ENCODE measurements at places on chromosomes 6 and 20.

DNA sequence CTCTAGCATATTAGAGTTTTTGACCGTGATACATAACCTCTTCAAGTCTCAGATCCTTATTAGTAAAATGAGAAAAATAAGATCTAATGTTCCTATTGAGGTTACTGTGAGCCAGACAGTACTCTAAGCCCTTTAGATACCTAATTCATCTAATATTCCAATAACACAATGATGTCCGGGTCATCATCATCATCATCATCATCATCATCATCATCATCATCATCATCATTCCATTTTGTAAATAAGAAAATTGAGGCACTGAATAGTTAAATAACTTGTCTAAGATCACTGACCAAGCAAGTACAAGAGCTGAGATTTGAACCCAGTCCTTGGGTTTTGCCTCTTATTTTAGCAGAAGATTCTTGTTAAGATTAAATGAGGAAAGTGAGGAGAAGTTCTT lies 643.0 kb downstream of the HDGFL1 start:
- no peak for DNase-seq

DNA sequence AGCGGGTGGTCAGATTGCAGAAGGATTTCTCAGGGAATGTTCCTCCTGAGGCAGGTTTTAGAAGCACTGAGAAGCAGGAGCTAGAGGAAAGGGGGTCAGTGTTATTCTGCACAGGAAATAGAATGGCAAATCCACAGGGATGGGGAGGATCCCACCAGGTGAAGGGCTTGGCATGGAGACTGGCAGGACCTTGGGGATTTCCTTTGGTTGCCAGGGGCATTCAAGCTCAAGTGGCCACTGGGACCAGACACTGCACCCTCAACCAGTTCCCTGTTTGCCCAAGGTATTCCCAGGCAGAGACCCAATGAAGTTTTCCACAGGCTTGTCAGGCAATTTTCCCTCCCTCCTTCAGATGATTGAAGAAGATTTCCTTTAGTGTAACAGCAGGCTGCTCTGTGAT lies 123.2 kb upstream of the KCNK16 start:
- DNase-seq: no peak

GRCh38 chr6:131015025-131015591 lies 47.9 kb downstream of the EPB41L2 start:
- DNase-seq: no peak

- DNase-seq: no peak
Observed at GRCh38 chr6:56347526-56347925, 100.1 kb upstream of the COL21A1 start.

DNA sequence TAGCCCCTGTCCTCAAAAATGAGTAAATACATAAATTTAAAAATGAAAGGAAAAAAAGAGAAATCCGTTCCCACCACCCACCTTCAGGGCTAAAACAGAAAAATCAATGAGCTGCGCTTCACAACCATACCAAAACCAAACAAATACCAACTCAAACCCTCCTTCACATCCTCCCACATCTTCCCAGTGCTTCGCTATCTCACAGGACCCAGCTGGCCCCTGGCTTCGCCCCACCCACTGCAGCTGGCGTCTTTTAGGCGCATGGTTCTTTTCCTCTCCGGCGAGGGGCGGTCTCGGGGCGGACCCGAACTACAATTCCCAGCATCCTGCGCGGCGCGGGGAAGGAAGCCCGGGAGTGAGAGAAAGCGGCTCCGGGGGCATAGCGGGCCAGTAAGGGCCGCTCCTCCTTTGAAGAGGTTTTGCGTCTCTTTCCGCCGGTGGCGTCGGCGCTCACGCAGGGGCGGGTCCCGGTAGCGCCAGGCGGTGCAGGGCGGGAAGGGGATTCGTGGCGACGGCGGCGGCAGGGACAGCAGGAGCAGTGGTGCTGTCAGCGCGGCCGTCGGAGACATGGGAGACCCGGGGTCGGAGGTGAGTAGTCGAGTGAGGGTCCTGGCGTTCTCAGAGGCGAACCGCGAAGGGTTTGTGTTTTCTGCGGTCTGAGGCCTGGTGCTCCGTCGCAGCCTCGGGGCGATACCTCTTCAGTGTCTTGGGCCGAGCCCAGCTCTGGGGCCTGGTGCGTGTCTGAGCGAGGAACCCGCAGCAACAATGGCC lies at the start of gene ZNF451:
Gene ZNF451, plus strand, starts transcription at position 502 of the 771 bp plus-strand sequence. Its CDS starts 66 bp downstream, at position 568.
- DNase-seq: peak; percentile 90

GRCh38 chr6:127515794-127516661 lies 3.1 kb downstream of the MTCL3 start:
- DNase-seq: no peak

DNA sequence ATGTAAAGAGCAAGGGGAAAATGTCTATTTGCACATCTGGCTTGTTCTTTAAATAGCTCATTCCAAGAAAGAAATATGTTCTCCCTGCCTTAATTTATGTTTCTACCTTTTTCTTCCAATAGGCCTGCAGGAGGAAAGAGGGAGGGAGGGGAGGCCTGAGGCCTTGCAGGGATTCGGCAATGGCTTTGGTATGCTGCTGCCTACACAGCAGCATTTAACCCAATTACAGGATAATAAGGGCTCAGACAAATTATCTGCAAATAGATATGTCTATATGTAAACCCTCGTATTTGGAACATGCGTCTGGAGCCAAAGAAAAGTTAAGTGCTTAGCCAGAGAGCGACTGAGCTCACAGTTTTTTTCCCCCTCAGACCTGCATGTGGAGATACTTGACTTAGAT lies 277.2 kb downstream of the CDC5L start:
- DNase-seq: no peak

DNA sequence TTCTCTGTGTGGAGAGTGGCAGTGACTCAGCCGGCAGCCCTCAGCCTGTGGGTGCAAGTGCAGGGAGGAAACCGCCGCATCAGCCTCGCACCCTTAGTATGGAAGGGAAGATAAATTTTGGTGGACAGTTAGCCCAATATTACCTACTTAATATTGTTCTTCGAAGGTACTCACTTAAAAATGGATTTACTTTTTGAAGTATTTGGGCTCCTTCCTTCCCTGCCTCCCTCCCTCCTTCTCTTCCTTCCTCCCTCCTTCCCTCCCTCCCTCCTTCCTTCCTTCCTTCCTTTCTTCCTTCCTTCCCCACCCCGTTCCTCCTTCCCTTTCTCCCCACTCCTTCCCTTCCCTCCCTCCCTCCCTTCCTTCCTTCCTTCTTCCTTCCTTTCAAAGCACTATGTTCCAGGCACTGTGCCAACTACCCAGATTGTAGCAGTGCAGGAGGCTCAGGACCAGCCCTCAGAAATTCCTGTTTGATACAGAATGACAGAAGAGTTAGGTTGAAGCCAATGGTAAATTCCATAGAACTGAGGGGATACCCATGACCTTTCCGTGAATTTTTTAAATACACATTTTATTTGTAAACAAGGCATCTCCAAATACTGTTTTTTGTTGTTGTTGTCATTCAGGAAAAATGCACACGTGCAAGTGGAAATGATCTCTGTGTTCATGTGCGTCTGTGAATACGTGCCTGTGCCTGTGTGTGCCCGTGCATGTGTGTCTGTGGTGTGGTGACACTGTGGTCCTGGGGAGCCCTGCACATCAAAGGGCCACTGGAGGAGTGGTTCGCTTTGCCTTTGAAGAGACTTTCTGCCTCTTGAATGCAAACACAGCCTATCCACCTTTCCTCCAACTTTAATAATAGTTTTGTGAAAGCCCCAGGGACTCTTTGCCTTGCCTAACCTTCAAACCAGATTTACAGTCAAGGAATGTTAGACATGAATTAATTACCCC lies 141.7 kb downstream of the EDN3 start:
- no peak for DNase-seq

- no peak for DNase-seq
Observed at GRCh38 chr6:134379076-134379475, 61.2 kb upstream of the SGK1 start.

DNA sequence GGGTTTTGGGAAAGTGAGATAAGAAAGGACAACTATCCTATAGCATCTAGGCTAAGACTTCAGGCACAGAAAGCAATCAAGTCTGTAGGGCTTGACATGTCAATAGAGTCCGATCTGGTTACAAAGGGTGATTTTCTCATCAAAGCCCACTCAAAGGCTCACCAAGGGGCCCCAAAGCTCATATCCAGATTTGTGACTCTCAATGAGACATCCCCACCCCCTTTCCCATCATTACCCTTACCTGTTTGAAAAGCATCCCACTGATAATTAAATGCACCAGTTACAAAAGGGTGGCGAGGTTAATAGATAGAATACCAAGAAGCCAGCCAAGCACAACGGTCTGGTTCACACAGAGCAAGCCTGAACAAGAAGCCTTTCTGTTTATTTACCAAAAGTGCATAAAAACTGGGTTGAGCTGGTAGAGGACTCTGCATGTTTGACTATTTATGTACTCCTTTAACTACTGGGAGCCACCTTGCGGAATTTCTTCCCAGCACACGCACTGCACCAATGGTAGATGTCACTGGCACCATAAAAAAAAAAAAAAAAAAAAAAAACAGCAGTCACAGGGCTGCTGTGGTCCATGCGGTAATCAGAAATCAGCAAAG lies 6.1 kb downstream of the JAG1 start:
- no peak for DNase-seq

DNA sequence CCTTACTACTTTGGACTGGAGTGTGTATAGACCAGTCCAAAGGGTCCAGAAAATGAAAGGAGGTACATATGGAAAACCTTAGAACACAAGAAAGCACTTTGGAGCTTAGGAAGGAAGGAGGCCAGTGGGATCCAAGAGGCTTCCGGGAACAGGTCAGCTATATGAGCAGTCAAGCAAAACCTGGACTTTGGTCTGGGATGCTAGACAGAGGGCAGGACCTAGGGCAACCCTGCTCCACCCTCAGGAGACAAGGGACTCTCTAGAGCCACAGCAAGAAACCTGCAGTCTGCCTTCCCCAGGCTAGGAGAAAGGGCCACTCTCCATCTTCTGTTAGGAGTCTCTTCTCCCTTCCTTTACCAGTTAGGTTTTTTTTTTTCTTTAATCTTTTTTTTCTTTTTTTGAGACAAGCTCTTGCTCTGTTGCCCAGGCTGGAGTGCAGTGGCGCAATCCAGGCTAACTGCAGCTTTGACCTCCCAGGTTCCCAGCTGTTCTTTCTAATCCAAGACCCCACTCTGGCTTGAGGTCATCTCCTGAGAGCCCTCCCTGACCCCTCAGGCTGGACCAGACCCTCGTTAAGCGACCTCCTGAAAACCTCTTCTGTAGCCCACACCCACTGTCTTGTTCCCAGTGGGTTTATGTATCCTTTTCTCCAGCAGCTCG lies 4.6 kb downstream of the KCNK5 start:
- no peak for DNase-seq

- DNase-seq: no peak
Observed at GRCh38 chr6:121504227-121504626, 68.8 kb downstream of the GJA1 start.

DNA sequence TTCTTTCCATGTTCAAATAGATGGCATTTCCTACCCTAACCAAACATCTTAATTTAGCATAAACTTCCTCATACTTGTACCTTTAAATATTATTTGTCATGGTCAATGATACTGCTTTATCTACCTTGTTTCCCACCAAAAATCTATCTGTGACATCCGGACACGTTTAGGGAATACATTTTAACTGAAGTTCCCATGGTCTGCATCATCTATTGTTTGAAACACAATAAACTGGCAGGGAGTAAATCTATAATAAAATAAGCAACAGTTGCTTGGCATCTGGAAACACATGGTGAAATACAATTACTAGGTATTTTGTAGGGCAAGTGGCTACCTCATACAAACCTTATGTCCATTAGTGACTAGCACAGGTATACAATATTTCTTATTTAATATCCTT lies 289.1 kb downstream of the GJA1 start:
- DNase-seq: no peak

- DNase-seq: no peak
Observed at GRCh38 chr20:21388566-21388965, 8.8 kb downstream of the NKX2-4 start.

DNA sequence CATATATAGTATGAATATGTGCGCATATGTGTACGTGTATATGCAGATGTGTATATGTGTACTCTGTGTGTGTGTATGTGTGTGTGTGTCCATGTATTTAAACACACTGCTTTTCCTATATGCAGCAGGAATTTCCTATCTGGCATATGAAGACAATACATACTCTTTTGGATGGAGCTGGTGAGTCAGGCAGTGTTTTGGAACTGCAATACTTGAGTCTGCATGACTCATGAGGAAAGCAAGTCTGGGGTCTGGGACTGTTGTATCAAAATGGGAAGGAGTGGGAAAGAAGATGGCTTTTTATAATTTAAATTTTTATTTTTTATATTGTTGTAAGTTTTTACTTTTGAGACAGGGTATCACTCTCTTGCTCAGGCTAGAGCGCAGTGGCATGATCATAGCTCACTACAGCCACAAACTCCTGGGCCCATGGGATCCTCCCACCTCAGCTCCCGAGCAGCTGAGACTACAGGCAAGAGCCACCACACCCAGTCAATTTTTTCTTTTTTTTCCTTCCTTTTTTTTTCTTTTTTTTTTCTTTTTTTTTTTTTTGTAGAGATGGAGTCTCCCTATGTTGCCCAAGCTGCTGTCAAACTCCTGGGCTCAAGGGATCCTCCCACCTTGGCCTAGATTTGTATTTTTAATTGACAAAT lies 72.2 kb downstream of the ATXN1 start:
- DNase-seq: no peak

DNA sequence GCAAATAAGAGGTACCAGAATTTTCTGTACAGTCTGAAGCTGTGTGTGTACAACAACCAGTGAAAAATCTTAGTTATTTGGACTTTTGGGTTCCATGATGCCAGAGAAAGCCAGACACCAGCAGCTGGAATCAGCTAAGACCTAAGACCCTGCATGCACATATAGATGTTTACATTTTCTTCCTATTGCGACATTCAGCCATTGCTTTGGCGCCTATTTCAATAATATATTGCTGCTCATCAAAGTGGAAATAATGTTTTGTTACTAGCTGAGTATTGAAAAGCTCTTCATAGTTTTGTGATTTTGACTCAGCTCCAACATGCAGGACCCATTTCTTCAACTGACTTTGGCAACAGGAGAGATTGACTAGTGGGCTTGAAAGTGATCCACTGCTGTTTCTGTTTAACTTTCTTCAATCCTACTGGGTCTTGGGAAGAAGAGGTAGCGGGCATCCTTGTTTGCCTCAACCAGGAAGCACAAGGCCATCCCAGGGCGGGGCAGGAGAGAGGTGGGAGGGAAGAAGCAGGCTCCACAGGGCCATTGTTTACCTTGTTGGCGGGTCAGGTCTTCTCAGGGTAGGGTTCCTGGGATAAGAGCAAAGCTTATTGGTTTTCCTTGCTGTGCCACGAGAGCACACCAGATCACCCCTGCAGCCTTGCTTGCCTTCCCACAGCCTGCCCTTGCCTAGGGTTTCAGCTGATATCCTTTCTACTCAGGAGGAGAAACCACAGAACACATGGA lies 101.3 kb upstream of the ESR1 start:
- no peak for DNase-seq

DNA sequence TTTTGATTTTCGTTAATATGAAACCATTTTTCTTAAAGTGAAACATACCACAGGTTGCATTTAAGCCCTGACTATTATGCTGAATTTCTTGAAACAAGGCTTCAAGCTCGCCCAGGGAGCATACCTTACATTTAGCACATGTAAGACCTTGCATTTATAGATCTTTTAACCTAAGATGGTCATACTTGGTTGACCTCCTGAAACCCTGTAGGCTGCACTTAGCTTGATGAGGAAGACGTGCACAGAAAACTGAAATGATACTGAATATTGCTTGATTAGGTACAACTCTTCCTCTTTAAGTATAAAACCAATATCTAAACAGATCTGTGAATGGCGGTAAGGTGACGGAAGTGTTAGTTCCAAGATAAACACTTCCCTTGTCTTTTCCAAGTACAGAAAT lies 82.2 kb downstream of the CTNNBL1 start:
- no peak for DNase-seq

Data from esophagus squamous epithelium (tissue), 5 donors.